Left ventricle myocardium inferior (tissue), 1 donor: ENCODE measurements at places on chromosomes 16 and 17. TPM values are rescaled to one million over a fixed set of nuclear protein-coding genes. Genes with fewer than 3 reads are reported as not detected.

The CACNG3 gene
- total RNA-seq, result not detected

The FA2H gene
- not detected for total RNA-seq

The PAM16 gene
- 67.3 TPM for total RNA-seq

The C16orf87 gene
- total RNA-seq, result 12.5 TPM

The PARD6A gene
- total RNA-seq, result 3.4 TPM

The MYO1D gene
- total RNA-seq, result 5.5 TPM
